ENCODE measurements at places on chromosomes 12 and 14.

- no peak for DNase-seq
Observed at GRCh38 chr12:132141976-132142678, 2.0 kb downstream of the DDX51 start.

GRCh38 chr12:122533856-122534255, 6.8 kb downstream of the KNTC1 start:
- no peak for DNase-seq

DNA sequence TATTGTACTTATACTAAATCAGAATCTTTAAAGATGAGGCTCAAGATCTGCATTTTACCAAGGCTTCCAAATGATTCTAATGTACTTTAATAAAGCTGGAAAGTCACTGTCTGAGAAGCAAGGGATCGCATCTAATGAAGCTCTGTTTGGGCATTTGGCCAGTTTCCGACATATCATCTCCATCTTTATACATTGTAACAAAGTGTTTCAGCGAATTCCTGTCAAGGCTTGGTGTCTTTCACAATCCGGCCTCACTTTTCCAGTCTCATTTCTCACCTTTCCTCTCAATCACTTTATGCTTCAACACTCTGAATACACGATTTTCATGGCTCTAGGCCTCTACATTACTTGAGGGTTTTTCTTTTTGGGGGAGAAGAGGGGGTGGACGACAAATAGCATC, 27.5 kb upstream of the INSM2 start:
- DNase-seq = no peak

- DNase-seq = no peak
Observed at GRCh38 chr12:122934722-122935121, 31.5 kb downstream of the ABCB9 start.

DNA sequence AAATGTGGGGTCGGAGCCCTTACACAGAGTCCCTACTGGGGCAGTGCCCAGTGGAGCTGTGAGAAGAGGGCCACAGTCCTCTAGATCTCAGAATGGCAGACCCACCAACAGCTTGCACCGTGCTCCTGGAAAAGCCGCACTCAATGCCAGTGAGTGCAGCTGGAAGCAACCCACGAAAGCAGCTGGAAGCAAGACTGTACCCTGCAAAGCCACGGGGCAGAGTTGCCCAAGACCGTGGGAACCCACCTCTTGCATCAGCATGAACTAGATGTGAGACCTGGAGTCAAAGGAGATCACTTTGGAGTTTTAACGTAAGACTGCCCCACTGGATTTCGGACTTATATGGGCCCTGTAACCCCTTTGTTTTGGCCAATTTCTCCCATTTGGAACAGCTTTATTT, 12.3 kb downstream of the GTF2A1 start:
- no peak for DNase-seq

- DNase-seq = peak; percentile 70
Observed at GRCh38 chr14:67765192-67765834, 51.1 kb downstream of the ZFYVE26 start.

DNA sequence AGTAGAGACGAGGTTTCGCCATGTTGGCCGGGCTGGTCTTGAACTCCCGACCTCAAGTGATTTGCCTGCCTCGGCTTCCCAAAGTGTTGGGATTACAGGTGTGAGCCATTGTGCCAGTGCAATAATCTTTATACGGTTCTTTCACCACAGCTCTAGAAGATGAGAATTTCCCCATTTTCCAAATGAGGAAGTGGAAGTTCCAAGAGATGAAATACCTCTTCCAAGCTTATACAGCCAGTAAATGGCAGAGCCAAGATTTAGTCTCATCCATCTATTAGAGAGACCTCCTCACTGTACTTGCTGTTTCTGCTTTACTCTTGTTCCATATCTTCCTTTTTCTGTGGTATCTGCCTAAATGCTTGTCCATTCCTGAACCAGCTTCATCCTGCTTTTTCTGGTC, 3.1 kb upstream of the LMNTD1 start:
- DNase-seq = no peak

GRCh38 chr12:47021298-47021697, 58.1 kb upstream of the PCED1B start:
- DNase-seq = peak; percentile 72

DNA sequence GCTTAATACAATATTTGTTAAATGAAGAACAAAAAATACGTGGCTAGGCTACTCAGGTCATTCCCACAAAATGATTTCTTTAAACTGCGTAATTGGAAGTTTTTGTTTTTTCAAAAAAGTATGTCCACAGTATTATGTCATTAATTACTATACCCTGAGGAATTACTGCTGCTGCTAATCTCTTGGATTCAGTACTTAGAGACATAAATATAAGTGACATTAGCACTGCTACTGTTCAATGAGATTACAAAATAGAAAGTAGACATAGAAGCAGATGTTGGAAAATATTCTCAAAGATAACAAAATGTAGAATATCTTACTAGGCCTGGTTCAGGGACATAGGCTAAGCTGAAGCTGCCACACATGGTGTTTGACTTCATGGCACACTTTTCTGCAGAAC, 36.3 kb downstream of the HMGA2 start:
- DNase-seq = no peak

- DNase-seq = no peak
Observed at GRCh38 chr12:6262623-6263022, 47.9 kb upstream of the PLEKHG6 start.

GRCh38 chr12:41510470-41510869, 322.4 kb downstream of the PDZRN4 start:
- no peak for DNase-seq

DNA sequence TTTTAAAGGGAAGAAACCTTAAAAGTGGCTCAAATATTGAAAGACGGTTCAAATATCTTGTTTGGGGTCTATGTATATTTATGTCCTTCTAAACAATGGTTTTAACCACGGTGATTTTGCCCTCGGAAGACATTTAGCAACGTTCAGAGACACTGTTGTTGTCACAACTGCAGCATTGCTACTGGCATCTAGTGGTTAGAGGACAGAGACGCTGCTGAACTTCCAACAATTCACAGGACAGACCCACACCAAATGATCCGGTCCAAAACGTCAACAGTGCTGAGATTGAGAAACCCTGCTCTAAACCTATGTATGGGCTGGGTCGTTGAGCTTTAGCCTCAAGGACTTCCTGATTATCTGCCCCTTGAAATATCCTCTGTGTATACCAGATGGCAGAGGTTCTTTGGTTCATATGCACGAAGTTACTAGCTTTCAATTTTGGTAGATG, 1.7 kb downstream of the ANGEL1 start:
- no peak for DNase-seq

- no peak for DNase-seq
Observed at GRCh38 chr12:92335831-92336230, 190.2 kb upstream of the BTG1 start.

DNA sequence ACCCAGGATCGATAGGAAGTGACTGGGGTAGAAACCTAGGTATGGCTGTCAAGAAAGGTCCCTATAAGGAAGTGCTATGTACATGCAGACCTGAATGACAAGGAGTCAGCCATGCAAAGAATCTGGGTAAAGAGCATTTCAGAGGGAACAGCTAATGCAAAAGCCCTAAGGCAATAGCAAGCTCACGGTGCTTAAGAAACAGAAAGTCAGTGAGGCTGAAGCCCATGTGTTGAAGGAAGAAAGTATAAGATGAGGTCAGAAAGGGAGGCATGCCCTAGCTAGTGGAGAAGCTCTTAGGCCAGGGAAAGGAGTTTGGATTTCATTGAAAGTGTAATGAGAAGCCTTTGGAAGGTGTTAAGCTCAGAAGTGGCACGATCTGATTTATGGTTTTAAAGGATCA, 6.0 kb upstream of the ADCY6 start:
- peak; percentile 80 for DNase-seq

GRCh38 chr14:51082349-51082748, 12.6 kb downstream of the TRIM9 start:
- no peak for DNase-seq

DNA sequence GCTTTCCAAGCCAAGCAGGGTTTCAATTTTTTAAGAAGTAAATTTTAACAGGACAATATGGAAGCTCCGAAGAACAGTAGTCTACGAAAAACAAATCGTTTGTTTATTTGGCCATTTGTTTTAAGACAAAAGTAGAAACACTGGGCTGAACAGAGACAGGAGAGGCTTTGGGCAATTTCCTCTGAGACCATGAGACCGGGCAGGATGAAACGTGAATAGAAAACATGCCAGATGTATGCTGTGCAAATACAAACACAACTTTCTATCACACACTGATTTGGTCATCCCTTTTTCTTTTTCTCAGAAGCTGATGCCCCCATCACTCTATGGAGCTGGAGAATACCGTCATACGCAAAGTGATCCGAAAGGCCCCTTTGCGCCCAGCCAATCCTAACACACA, 1111.1 kb downstream of the BCL11B start:
- DNase-seq = no peak

DNA sequence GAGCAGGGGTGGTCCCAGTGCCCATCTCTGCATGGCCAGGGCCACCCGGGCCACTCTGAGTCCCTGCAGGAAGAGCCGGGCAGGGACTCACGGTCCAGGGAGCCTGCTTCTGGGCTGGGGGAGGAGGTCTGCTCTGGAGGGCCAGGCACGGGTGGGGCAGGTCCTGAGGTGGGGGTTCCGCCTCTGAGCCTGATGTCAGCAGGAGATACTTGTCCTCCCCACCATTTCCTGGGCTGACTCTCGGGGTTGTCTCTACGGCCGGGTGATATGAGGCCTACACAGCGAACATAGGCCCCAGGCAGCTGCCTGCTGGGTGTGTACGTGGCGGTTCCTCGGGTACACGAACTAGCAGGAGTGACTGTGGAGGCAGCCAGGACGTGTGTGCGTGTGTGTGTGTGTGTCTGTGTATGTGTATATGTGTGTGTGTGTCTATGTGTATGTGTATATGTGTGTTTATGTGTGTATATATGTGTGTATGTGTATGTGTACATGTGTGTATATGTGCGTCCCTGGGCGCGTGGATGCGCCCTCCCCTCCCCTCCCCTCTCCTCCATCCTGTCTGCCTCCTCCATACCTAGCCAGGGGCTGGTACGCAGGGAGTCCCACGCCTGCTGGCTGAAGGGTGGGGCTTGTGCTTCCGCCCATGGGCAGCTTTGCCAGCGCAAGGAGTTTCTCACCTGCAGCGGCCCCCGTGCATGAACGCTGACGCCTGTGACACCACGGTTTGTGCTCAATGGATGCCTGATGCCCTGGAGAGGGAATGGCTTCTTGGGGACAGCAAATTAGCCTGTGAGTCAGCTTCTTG, 30.4 kb upstream of the TRAF3 start:
- no peak for DNase-seq

DNA sequence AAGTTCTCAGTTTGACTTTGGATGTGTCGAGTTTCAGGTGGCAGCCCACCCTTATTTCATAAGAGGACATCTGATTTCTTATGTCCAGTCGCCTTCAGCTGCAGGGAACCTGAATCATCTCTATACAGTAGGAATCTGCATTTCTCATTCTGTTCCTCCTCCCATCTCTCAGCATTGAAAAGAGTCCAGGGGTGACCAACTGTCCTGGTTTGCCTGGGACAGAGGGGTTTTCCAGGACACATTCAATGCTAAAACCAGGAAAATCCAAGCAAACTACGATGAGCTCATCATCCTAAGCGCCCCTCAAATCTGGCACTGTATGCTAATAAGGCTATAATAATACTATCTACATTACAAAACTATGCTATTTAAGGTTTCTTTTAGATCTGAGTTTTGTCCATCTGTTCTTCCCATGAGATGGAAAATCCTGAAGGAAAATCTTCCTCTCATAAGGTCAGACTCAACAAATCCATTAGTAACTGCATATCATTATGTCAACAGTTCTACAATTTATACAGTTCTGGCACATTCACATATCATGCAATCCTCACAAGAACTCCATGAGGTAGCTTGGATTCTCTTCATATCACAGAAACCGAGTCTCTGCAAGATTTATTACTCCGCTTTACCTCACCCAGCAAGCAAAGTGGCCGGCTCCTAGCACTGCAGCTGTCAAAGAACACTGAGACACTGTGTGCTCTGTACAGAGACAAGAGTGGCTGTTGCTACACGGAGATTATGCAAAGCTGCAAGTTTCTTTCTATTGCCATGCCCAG, 15.6 kb upstream of the CALM1 start:
- no peak for DNase-seq

DNA sequence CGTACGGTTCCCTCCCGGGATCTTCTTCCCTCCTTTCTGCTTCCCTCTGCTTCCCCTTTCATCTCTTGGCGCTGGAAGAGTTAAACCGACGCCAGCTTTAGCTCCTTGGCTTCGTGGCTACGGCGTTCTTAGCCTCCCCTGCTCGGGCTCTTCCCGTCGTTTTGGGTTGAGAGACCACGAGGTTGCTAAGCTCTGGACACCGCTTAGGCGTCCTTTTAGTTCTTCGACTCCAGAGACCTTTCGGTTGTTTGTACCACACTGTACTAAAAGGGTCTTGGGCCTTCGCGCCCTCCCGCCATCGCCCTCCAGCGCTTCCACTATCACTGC, 545 bp downstream of the CPSF2 start:
- DNase-seq = peak; percentile 22

GRCh38 chr12:120367233-120367923, 1.6 kb downstream of the MSI1 start:
- no peak for DNase-seq

- no peak for DNase-seq
Observed at GRCh38 chr14:94663538-94663937, 51.3 kb downstream of the SERPINA3 start.

DNA sequence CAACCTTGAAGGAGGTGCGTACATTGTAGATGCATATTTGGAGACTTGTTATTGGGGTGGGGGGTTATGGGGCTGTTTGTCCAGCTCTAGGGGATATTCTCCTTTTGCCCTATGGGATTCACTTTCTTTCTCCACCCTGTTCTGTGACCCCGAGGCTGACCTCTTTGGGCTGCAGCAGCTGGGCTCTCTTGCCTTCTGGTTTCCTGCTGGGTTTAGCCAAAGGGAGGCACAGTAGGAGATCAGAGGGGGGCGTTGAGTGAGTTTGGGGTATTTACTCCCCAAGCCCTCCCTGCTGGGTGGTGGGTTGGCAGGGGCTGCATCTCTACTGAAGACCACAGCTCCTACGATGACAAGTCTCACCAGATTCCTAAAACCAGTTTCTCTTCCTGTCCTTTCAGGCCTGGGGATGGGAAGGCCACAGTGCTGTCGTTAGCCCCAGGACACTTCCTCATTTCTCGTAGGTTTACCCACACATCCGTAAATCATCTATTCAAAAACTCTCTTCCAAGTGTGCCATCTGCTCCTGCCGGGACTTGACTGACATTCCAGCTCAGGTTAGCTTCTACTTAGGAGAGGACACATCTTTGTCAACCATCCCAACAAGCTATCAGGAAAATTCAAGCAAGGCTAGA, 127.1 kb downstream of the TMEM30B start:
- DNase-seq = no peak

- DNase-seq = no peak
Observed at GRCh38 chr12:42027546-42027945, 117.1 kb downstream of the GXYLT1 start.

DNA sequence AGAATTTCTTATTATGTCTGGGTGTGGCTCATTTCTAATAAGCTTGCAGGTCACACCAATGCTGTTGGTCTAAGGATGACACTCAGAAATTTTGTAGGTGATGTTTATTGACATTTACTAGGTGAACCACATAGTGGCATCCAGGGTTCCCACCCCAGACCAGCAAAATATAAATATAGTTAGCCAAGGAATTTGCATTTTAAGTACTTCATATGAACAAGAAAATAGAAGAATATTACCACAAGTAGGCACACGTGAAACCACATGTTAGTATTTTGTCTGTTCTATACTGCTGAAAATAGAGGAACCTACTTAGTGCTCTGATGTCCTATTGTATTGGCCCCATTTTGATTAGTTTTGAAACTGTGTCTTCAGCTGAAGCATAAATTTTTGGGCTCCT, 71.1 kb downstream of the USP15 start:
- DNase-seq = no peak
